ENCODE measurements at places on chromosomes 1 and 21.

DNA sequence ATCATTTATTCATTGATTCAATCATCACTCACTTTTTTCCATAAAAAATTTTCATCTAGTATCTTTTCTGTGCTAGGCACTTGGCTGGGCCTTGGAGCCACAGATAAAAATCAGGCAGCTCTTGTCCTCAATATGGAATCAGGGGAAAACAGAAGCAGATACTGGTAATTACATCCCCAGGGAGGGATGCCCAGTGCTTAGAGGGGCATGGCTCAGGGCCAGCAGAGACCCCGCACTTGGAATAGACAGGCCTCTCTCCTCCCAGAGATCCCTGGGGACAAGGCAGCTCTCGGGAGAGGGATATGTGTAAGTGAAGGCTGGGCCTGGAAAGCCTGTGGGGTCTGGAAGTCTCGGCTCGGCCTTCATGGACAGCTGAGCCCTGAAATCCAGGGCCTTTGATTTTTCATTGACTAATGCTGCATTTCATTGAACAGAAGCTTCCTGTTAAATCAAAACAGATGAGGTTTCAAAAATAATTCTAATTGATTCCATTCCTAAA lies 180.4 kb downstream of the FOXD2 start:
- no peak for DNase-seq

GRCh38 chr1:85490270-85490985 lies 25.5 kb upstream of the DDAH1 start:
- DNase-seq: no peak

GRCh38 chr1:94769551-94769950 lies 50.6 kb upstream of the SLC44A3 start:
- DNase-seq: no peak

GRCh38 chr1:196543833-196544232 lies 64.4 kb downstream of the KCNT2 start:
- no peak for DNase-seq

- DNase-seq: peak; percentile 36
These were observed 165.3 kb downstream of the COL24A1 start for GRCh38 chr1:85991261-85991660.

DNA sequence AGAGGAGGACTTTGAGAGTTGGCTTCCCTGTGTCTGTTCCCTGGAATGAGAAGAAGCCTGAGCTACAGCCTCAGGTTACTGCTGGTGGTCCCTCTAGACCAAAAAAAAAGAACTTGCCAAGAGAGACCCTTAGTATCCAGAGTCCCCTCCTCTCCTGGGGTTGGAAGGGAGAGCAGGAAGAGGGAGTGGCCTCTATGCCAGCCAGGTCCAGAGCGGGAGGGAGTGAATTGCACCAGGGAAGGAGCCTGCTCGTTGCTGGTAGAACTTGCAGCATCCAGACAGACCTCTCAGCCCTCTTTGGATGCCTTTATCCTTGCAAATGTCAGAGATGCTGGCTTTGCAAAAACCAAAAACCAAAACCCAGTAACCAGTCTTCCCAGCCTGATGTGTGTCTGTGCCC lies 491.3 kb upstream of the VAMP3 start:
- no peak for DNase-seq

- no peak for DNase-seq
These were observed 14.8 kb upstream of the KIF21B start for GRCh38 chr1:201038186-201038876.

DNA sequence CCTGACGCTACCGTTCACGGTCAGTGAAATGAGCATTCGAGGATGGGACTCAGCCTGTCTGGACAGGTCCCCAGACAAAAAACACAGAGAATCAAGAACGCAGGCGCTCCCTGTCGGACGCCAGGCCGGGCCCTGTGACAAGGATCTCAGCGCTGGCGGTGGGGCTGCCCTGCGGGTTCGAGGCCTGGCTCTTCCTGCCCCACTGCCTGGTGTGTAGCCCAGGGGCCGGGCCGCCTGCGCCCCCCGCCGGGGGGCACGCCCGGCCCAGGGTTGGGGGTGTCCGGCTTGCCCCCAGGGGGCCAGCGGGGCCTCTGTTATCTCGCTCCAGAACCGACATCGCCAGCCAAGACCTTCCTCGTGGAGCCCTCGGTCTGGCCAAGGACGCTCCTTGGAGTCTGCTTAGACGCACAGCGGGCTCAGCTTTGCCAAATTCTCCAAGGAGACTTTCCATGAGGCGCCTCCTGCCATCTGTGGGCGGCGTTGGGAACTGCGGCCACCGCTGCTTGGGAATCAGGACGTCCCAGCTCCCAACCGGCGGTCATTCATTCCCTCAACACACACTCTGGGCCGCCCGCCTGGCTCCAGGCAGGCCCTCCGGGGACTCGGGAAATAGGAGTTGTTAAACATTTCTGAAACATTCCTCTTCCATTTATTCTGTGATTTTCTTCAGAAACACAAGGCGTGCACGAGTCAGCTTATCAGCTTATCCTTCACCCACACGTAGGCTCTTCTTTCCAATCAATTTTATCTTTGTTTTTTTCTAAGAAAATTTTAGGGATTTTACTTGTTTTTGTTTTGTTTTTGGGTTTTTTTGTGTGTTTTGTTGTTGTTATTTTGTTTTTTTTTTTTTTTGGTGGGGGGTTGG lies 11.3 kb upstream of the RIPK4 start:
- DNase-seq: peak; percentile 26

DNA sequence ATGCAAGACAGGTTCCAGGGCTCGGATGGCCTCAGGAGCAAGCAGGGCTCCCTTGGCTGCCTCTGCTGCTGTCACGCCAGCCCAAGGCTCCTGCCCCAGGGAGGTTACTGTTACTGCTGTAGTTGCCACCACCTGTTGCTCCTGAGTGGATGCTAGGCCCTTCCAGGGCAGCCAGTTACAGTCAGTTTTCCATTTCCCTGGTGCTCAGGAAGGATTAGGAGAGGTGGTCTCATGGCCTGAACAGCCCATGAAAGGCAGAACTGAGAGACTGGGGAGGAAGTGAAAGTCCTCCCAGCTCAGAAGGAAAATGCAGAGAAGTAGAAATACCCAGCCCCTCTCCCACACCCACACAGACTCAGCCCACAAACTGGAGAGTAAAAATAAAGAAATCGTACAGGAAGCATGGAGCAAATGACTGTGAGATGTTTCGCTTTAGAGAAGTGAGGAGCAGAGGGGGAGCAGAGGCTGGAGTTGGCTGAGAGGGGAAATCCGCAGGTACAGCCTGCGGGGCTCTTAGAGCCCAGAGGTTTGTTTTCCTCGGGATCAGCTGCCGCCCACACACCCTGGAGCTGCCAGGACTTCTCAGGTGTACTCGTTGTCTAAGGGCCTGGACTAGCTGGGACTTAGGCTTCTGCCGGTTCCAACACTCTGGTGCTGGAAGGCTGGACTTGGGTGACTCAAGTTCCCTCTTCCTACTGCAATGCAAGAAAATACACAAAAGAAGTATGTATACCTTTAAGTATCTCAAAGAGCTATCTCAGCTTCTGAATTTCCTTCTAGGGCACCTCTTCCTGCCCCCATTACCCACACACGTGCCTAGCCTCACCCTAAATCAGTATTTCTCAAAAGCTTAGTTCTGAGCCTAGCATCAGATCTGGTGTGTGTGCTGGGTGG lies 2.3 kb downstream of the IL6R start:
- peak; percentile 76 for DNase-seq

DNA sequence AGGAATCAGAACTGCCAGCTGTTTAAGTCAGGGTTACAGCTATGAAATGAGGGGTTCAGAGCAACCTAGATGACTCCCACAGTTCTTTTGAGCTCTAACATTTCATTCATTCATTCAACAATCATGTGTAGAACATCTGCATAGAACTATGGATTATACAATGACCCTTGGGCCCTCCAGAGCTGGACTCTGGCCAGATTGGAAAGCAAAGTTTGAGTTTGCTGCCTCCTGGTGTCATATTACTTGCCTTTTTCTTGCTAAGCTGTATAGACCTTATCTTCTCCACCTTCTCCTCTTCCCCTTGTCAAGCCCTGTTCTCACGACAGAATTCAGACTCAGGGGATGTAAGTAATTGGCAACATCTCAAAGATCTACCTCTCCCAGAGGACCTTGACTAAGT lies 4.0 kb downstream of the CASQ2 start:
- DNase-seq: no peak

- no peak for DNase-seq
These were observed 183.6 kb downstream of the FOXD2 start for GRCh38 chr1:47621483-47621882.

DNA sequence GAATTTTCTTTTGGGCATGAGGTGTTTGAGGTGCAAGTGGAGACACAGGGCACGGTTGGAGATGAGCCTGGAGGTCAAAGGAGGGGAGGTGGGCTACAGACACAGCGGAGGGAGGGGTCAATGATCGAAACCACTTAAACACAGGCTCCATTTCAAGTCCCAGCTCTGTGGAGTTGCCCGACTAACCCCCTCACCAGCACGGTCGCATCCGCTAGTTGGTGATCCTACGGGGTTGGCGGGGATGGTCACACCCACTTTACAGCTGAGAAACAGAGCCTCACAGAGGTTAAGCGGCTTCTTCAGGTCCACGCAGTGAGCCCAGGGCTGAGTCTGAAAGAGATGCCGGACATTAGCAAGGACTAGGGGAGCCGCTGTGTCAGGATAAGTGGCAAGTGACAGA lies 60.1 kb upstream of the RUNX3 start:
- no peak for DNase-seq

DNA sequence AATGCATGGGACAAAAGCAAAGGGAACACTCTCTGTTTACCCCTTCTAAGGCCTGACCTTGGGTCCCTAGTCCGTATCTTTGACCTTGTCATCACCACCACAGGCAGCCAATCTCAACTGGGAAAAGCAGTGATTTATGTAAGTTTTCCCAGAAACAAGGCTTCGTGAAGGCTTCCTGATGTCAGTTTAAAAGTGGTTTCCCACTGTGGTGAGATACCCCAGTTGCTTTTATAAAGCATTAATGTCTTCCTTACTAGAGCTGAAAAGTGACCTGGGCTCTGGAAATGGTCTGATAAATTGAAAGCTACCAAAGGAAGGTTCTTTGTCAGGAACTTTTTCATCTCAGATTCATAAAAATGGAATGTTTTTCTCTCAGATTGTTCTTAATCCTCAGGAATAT lies 536.4 kb upstream of the PTBP2 start:
- DNase-seq: no peak

DNA sequence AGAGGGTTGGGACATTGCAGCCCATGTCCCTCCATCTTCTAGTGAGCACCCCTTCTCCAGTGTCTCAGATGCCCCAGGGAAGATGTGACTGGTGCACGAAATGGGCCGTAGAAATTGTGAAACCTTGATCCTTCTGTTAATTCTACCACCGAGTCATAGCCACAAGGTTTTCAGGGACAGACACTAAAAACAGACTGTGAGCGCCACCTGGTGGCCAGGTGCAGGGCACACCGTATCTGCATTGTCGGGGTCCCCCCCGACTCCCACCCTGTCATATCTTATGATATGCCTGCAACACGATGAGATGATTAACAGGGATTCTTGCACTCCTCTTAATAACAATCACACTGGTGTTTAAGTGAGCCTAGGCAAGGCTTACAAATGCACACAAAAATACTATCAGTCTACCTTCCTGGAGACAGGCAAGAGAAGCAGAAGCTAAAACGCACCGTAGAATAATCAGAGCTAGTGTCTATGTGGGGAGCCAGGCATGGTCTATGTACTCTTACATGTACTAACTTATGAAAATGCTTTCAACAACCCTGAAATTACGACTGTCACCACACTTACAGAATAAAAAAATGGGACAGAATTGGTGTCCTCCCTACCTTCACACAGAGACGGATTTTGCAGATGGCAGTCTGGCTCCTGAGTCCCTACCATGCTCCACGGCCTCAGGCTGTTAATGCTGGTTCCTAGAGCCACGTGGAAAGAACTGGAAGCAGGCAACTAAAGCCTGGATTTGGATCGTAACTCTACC lies 57.9 kb downstream of the FHAD1 start:
- DNase-seq: peak; percentile 26

- DNase-seq: no peak
These were observed 9.2 kb upstream of the PEF1 start for GRCh38 chr1:31653717-31654473.

GRCh38 chr1:58717979-58718378 lies 18.1 kb upstream of the MYSM1 start:
- no peak for DNase-seq

- no peak for DNase-seq
These were observed 6.0 kb downstream of the DYNLT5 start for GRCh38 chr1:66758241-66758755.

GRCh38 chr1:202586018-202586821 lies 124.0 kb downstream of the SYT2 start:
- peak; percentile 73 for DNase-seq

DNA sequence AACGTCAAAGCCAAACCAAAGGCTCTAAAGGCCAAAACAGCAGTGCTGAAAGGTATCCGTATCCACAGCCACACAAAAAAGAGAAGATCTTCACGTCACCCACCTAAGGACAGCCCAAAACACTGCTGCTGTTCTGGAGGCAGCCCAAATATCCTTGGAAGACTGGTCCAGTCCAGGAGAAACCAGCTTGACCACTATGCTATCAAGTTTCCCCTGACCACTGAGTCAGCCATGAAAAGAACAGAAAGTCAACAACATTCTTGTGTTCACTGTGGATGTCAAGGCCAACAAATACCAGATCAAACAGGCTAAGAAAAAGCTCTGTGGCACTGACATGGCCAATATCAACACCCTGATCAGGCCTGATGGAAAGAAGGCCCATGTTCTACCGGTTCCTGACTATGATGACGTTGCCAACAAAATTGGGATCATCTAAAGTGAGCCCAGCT lies 32.1 kb downstream of the ARID4B start:
- DNase-seq: no peak

DNA sequence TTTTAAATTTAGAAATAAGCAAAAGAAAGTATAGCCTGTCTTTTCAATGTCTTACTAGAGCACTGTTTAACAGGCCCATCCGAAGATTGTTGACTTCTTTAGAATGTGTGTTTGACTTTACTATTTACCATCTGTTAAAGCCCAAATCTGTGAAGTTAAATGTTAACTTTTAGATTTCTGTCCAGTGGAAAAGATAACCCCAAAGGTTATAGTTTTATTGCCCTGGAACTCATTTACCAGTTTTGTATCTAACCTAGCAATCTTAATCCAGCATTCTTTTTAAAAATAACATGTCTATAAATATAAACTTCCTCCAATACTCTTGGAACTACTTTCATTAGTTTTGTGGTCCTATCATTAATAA lies 37.9 kb downstream of the SNRPE start:
- no peak for DNase-seq

DNA sequence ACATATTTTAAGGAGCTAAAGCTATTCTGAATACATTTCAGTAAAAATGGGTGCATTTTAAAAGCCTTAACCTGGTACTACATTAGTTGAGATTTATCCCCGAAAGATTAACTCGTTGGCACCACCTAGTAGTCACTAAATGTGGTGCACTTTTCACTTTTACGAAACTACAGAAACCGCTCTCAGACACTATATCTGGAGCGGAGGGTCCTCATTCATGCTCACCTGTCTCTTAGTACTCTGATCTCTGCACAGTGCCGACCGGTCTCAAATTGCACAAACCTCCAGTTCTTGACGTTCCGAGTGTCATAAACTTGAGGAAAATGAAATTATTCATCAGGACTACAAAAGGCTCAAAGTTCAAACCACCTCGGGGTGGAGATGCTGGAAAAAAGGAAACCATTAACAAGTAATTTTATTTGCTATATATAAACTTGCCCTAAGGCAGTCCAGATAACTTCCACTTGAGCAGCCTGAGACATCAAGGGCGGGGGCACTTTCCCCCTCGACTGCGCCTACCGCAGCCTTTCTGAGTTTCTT lies 722 bp downstream of the LZIC start:
- DNase-seq: peak; percentile 44

Data from HL-60 (cell line).